ENCODE measurements at places on chromosomes 4 and X.

DNA sequence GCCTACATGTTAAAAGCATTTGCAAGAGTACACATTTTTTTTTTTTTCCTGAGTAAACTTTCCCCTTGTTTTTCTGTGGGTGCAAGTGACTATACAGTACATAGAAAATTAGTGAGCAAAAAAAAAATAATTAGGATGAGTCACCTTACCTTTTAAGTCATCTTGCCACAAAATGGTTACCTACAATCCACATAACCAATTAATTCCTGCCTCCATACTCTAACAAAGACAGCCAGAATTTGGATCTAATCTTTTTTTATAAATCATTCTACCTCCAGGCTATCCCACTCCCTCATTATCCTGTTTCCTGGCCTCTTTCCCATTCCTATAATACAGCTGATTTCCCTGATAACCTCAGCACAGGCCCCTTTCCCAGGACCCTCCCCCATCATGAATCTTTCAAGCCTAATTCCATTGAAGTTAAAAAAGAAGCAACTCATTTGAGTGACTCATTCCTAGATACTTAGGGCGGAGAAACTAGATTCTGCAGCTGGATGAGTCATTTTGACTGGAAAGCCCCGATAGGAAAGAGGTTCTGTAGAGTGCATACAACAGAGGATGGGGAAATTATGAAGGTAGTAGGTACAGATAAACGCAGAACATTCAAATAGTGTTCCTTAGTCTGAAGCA is 128.2 kb downstream of the C4orf51 start:
- DNase-seq, result no peak

- no peak for DNase-seq
Observed at GRCh38 chr4:90118527-90119195, 8.5 kb upstream of the CCSER1 start.

DNA sequence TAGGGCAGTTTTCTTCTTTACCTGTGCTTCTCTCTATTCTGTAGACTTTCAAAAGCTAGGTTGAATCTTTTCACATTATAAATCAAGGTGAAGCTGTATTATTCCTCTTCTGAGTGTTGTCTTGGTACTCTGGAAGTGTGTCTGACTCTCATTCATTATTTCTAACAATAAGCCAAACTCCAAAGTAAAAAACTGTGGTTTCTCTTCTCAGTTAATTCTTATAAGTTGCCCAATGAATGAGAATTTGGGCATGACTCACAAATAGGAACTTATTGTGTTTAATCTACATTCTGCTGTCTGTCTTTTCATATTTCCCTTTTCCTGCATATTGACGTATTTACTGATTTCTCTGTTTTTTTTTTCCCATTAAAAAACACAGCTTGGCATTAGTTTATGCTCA is 714.5 kb downstream of the CCSER1 start:
- no peak for DNase-seq

DNA sequence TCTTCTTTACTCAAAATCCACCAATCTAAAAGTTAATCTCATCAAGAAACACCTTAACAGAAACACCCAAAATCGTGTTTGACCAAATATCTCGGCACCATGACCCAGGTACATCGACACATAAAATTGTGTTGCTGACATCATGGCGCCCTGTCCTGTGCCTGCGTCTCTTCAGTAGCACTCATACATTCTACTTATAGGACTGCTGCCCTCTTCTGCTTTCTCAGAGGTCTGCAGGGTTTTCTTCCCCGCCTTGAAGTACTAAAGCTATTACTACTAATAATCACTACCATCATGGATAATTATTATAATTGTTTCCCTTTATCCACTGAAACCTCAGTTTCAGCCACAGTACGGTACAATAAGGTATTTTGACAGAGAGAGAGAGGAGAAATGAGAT is 1403.1 kb upstream of the TENM3 start:
- DNase-seq, result no peak

DNA sequence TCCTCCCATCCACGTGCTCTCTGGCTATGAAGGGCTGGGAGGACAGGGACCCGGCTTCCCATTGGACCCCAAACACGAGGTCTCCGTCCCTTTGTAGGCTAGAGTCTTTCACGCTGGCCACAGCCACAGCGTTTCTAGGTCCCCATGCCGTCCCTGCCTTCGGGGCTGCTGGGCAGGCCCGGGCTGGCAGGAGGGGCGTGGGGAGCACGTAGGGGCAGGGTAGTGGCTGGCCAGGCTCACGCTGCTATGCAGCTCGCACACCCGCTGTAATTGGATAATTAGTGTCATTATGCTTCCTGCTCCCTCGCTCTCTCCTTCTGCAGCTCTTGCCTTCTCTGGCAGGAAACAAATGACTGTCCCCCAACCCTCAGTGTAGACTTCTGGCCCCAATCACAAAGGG is 9.8 kb downstream of the ATP2B3 start:
- no peak for DNase-seq

- DNase-seq, result no peak
Observed at GRCh38 chrX:121120690-121121605, 73.5 kb downstream of the GLUD2 start.

DNA sequence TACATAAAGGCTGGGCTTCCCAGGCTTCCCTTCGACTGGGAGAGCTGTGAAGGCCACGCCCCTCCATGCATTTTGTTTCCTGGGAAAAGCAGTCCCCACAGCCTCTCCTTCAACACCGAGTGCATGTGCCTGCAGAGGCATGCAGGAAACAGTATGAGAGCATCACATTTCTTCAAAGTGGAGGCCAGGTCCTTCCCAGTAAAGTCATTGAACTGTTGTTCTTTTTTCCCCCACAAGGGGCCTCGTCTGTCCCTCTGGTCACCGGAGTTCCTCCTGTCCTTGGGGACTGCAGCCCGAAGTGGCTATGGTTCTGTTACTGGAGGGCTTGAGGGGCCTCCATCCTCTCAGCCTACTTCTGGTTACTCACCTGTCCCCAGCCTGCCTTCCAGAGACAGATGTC is 56.0 kb downstream of the RAI2 start:
- DNase-seq, result no peak

DNA sequence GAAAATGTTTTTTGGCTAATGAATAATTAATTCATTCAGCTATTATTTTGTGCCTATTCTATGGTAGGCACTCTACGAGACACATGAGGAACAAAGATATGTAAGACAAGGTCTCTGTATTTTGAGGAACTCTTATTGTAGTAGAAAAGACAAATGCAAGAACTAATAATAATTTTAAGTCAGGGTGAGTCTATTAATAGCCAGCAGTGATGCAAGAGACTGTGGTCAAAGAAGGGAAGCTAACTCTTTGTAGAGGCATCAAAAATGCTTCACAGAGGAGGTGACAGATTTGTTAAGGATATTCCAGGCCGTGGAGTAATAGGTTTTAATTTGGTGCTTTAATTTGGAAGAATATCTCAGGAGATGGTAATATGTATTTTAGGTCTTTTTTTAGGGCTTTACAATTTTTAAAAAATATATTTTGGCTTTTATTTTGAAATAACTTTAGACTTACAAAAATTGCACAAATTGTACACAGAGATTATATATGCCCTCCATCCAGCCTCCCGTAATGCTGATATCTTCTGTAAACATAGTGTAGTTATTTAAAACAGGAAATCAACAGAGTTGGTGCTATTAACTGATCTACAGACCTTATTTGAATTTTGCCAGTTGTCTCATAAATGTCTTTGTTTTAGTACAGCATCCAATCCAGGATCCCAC is 48.1 kb downstream of the DCLK2 start:
- DNase-seq, result no peak

GRCh38 chrX:44997282-44997812 is 124.4 kb downstream of the KDM6A start:
- no peak for DNase-seq

GRCh38 chr4:110787707-110788106 is 164.8 kb upstream of the PITX2 start:
- DNase-seq, result no peak

- no peak for DNase-seq
Observed at GRCh38 chr4:70577220-70577927, 14.7 kb upstream of the AMBN start.

GRCh38 chrX:27968352-27968751 is 12.9 kb downstream of the DCAF8L1 start:
- DNase-seq, result no peak

DNA sequence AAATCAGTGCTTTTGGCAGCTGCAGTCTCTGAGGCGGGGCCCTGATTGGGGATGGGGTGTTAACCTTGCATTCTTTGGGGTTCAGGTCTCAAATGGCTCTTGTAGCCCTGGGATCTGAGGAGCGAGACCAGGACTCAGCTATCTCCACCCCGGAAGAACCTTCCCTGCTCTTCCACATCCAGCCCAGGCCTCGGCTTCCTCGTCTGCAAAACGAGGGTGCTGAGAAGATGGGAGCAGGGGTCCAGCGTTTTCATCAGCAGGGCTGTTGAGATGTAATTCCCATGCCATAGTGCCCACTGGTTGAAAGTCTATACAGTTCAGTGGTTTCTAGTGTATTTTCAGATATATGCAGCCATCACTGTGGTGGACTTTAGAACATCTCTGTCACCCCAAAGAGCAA is 34.6 kb upstream of the WFS1 start:
- no peak for DNase-seq

DNA sequence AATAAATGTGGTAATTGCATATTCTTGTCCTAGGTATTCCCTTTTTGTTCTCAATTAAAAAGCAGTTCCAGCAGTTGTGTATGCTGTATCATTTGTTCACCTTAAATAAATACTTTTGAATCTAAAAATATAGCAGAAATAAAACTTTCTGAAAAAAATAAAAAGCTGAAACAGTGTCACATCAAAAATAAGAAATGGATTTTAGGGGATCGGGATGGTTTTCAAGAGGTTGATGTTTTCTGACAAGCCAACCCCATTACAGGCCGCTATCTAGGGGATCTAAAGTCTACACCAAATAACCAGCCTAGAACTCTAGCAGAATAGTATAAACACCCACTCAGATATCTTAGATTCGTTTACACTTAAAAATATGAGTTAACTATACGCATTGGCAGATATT is 95.4 kb upstream of the MAML3 start:
- no peak for DNase-seq

DNA sequence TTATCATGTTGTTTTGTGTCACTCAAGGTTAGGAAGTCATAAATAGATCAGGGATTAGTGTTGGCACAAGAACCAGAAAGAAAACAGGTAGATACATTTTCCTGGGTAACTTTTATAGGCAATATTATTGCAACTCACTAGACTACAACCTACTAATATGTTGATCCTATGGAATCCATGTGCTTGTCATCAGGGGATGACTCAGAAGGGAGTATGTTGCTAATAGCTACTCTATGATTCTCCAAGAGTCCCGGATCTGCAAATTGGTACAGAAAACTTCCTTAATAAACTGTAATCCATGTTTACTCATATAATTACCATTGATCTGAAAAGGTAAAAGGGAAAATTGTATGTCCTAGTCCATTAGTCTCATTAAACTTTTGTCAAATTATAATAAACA is 11.7 kb upstream of the GNRHR start:
- DNase-seq, result no peak

- DNase-seq, result no peak
Observed at GRCh38 chr4:153787061-153787560, 1.8 kb downstream of the SFRP2 start.
